A172 (cell line): ENCODE measurements at places on chromosomes 11 and 22. TPM values are rescaled to one million over a fixed set of nuclear protein-coding genes. Genes with fewer than 3 reads are reported as not detected.

The THY1 gene
- 276 and 329 TPM in 2 replicates for total RNA-seq

GRCh38 chr22:43319661-43320486 is 23.3 kb downstream of the SCUBE1 start:
- no peak for DNase-seq

DNA sequence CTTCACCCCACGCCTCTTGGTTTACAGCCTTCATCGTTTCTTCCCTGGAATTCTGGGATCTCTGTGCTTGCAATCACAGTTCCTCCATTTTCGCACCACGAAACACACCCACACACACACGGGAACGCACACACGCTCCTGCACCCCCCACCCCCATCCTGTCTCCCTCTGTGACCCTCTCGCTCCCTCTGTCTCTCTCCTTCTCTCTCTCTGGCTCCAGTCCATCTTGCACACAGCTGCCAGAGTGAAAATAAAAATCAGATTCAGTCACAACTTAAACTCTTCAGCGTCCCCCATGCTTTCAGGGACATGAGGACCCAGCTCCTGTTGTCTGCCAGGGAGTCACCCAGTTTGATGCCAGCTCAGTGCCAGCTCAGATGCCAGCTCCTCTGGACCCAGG is 3.0 kb downstream of the GAL start:
- no peak for DNase-seq

The PKDREJ gene
- total RNA-seq = under 0.01 TPM in 1 of 2 replicates, not detected in the other

The JAML gene
- total RNA-seq = not detected in 2 replicates

The LRRC55 gene
- total RNA-seq = not detected in 2 replicates

- no peak for DNase-seq
Measured at GRCh38 chr11:84763931-84764330, 863.2 kb downstream of the DLG2 start.

The OR51D1 gene
- total RNA-seq = not detected in 2 replicates

The ADM2 gene
- total RNA-seq = not detected in 2 replicates

DNA sequence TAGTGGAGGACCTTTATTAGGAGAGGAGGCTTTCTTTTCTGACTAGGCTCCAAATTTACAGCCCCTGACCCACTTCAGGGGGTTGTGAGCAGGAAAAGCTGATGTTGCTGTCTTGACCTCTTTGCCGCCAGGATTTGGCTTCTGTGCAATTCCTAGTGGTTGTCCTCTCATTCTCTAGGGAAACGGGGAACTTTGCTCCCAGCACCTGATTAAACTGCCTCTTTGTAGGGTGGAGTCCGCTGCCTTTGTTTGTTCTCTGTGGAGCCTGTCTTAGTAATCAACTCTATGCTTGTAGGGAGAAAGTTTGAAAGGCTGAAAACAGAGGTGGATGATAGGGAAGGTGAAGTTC is 16.3 kb downstream of the CTNND1 start:
- peak; percentile 50 for DNase-seq

DNA sequence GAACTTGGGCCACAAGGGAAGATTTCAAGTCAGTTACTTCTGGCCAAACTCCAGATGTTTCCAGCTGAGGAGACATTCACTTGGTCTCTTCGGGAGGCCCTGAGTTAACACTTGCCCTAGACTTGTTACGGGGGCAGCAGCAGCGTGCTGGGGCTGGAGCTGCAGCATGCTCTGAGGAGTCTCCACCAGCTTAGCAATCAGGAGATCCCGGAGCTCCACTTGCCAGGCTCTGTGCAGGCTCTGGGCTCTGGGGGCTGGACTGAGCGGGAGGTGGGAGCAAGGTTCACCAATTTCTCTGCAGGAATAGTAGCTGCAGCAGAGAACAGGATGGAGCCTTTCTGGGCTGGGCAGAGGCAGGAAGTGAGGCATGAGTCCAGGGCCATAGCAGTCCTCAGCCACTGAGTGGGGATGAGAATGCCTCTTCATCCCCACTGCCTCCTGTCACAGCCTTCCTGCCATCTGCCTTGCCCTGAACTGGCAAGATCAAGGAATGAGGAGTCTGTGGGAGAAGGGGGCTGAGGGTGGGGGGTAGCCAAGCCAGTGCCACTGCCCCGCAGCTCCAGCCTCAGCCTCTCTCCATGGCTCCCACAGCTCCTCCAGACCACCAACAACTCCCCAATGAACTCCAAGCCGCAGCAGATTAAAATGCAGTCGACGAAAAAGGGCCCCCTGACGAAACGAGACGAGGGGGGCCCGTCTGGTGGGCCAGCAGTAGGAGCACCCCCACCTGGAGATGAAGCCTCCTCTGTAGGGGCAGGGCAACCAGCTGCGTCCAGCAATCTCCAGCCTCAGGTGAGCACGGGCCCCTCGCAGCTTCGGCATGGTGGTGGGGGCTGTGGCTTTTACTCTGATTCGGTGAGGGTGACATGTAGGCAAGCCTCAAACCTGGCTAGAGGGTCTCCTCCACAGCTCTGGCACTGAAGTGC is 23.4 kb downstream of the GTPBP1 start:
- DNase-seq = no peak

GRCh38 chr22:47098121-47098520 is 335.7 kb downstream of the TBC1D22A start:
- DNase-seq = no peak

DNA sequence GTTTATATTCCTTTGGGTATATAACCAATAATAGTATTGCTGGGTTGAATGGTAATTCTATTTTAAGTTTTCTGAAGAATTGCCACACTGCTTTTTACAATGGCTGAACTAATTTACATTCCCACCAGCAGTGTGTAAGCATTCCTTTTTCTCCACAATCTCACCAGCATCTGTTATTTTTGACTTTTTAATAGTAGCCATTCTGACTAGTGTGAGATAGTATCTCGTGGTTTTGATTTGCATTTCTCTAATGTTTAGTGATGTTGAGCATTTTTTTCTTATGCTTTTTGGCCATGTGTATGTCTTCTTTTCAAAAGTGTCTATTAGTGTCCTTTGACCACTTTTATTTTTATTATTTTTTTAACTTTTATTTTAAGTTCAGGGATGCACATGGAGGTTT is 275.3 kb downstream of the METTL15 start:
- DNase-seq = no peak

DNA sequence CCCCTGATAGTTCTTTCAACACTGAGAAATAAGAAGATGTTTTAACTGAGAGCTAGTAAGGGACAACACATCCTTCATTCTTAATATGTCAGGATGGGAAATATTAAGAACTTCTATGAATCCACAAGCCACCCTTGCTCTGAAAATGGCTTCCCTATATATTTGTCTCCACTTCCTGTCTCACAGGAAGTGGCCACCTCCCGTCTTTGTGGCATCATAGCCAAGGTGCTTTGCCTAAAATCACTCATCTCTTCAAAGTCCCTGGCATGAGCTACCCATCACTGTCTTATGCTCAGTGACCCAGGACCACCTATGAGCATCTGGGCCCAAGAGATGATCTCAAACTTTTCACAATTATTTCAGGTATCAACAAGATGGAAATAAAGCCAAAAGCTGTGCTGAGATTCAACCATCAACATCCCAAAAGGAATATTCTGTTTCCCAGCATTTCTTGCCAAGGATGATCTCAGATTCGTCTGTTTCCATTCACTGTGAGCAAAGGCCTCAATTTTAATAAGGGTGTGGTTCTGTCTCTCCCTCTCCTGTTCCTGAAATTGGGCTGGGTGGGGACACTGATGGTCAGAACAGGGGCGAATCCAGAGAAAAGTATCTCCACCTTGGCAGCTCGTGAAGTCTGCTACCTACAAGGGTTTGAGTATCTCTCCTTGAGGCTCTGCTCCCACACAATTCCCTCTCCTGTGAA is 493.9 kb downstream of the MN1 start:
- no peak for DNase-seq

- no peak for DNase-seq
Measured at GRCh38 chr22:18996376-18996900, 60.3 kb upstream of the PRODH start.

DNA sequence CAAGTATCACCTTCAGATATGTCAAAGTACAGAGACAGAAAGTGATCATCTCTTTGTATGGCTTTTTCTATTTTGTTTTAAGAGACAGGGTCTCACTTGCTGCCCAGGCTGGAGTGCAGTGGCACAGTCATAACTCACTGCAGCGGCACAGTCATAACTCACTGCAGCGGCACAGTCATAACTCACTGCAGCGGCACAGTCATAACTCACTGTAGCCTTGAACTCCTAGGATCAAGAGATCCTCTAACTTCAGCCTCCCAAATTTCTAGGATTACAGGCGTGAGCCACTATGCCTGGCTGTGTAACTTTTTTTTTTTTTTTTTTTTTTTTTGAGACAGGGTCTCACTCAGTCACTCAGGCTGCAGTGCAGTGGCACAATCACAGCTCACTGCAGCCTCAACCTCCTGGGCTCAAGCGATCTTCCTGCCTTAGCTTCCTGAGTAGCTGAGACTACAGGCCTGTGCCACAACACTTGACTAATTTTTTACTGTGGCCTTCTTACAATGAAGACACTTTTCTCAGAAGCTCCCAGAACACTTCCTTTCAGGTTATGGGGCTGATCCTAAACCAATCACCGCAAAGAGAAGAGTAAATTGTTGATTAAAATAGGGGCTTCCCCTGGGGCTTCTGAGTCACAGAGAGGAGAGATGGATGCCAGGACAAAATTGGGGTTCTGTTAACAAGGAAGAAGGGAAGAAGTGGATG is 9.0 kb upstream of the HIKESHI start:
- DNase-seq = no peak

GRCh38 chr11:19975414-19975990 is 184.8 kb downstream of the DBX1 start:
- no peak for DNase-seq

DNA sequence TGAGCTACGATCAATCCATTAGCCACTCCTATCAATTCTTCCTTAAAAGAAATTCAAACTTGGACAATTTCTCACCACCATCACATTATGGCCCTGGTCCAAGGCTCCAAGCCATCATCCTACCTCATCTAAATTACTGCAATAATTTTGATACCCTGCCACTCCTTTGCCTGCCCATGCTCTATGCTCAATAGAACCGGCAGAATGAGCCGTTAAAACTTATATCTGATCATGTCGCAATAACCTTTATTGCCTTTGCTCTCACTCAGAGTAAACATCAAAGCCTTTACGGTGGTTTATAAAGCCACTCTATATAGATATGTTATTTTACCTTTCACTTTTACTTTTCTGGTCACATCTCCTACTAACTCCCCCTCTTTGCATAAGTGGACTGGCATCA is 2392.1 kb upstream of the RAG2 start:
- DNase-seq = no peak

GRCh38 chr11:26096451-26096850 is 235.5 kb upstream of the ANO3 start:
- DNase-seq = no peak

- DNase-seq = no peak
Measured at GRCh38 chr11:127490896-127491295, 490.3 kb upstream of the KIRREL3 start.

The TTC28 gene
- total RNA-seq = 0.45 and 5.5 TPM in 2 replicates

DNA sequence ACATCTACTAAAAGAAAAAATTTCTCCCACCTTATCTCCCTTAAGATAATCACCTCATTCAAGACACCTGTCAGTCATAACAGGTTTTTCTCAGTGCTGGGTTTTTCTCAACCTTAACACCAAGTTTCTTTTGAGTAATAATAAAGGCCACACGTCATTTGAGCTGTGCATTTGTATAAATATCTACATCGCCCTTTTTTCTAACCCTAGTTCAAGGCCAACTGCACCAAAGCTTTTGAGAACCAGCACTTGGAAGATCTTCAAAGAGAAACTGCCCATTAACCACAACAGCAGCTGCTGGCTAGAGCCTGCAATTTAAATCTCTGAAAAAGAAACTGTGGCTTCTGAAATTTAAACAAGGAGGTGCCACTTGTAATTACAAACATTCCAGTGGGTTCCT is 6.9 kb downstream of the CADM1 start:
- DNase-seq = no peak

DNA sequence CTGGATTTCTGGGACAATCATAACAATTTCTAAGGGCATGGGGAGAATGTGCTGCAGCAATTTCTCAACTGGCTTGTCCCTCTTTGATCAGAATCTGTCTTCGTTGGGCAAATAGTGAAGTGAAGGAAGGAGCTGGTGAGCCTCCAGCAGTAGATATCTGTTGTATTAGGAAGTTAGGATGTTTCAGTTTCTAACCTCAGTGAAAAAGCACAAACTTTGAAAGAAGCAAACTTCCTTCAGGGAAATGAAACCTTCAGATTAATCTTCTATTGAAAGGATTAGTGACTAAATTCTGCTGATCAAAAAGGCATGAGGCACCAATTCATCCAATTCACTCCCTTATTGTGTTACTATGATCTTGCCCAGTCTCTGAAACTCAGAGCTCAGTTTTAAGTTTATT is 24.3 kb downstream of the LMO2 start:
- DNase-seq = no peak

DNA sequence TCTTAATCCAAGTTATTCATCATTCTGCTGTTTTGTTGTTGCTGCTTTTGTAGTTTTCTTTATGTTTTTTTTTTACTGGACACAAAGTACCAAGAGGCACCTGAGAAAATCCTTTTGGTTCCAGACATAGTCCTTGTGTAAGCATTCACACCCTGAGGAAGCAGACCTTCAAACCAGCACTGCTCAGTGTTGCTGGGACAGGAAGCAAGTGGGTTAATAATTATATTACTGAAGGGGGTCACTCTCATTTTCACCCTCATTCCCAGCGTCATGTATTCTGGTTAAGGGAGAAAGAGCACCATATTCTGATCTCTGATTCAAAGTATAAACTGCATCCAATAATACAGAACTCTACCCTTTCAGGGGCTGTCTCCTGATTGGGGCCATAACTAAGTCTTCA is 5.9 kb upstream of the ALKBH3 start:
- no peak for DNase-seq

GRCh38 chr22:50569896-50570535 is 7.3 kb upstream of the SYCE3 start:
- DNase-seq = no peak

DNA sequence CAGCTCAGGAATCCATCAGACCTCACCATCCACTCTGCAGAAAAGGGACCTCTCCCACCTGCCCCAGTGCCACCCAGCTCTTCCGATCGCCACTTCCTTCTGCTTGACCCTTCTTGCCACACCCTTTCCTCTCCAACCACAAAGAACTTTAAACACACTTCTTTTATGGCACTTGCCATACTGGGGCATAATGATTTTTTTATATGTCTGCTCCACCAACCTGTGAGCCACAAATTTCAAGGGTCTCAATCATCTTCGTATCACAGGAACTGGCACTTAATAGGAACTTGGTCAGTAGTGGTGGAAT is 11.7 kb upstream of the MYH9 start:
- DNase-seq = no peak

The HEPHL1 gene
- total RNA-seq = not detected in 2 replicates

The MPEG1 gene
- not detected in 2 replicates for total RNA-seq
